ENCODE measurements at places on chromosomes 7 and 10.

DNA sequence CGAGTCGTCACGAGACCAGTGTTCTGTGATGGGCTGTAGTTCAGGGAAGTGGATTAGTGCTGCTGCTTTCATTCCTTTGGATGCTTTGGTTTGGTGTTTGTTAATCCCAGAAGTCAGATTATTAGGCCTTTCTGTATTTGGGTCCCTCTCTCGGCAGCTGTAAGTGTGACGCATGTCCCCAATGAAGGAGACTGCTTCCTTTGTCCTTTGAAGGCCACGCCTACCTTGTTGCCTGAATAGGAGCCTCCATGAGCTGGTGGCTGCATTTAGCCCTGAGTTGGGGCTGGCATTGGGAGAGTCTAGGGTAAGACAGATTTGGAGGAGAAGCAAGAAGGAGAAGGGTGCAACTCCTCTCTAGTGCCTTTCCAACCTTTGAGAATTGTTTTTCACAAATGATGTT is 34.5 kb downstream of the DOCK1 start:
- DNase-seq = no peak

DNA sequence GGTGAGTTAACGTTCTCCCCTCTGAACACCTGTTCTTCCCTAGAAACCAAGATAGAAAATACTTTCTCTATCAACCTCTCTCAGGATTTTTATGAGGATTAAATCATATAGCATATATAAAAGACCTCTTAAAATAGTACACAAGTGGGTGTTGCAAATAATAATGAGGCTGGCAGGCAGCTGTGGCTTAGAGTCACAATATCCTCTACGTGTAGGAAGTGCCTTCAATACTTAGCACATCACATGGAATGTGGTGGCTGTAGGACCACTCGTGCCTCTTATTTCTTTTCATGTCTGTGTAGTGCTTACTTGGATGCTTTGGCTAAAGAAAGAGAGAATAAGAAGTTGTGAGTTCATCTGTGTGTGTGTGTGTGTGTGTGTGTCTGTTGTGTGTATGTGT is 96.3 kb downstream of the PRLHR start:
- no peak for DNase-seq

DNA sequence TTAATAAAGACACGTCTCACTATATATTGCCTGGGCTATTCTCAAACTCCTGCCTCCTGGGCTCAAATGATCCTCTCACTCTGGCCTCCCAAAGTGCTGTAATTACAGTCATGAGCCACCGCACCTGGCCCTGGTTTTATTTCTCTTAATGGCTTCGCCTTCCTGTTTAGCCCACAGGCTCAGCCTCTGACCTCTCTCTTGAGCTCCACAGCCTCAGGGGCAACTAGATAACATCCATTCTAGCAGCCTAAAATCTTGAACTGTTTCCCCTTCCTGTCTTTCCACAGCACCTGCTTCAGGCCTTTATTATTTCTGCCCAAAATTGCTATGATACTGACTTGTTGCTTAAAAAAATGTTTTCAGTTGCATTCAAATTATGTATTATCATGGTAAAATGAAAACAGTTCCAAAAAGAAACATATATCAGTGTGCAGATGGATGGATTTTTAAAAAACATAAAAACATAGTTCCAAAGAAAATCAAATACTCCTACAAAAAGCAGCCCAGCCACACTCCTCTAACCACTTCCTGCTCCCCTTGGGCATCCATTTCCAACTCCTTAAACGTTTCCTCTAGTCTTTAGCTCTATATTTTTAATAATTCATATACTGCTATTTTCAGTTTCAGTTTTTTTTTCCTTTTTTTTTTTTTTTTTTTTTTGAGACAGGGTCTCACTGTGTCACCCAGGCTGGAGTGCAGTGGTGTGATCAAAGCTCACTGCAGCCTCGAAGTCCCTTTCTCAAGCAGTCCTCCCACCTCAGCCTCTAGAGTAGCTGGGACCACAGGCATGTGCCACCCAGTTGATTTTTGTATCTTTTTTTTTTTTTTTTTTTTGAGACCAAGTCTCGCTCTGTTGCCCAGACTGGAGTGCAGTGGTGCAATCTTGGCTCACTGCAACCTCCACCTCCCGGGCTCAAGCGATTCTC is 5.1 kb upstream of the BAZ1B start:
- DNase-seq = no peak

- no peak for DNase-seq
Observed at GRCh38 chr7:47100817-47101435, 481.0 kb downstream of the TNS3 start.

GRCh38 chr7:128174386-128174785 is 66.7 kb upstream of the LEP start:
- no peak for DNase-seq

DNA sequence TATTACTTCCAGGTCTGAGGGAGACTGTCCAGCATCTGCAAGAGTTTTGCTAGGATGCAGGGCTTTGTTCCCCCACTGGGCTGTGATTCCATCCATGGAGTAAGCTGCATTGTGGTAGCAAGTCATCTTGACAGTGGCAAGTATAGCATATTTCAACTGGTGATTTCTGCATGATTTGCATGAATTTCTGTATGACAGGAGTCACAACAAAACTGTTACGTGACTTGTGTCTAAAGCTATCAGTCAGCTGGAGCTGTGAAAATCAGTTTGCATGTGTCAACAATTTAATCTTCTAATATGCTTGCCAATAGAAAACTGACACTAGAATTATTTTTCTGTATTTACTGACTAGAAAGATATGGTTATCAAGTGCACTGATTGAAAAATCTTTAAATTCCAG is 344.3 kb downstream of the AUTS2 start:
- no peak for DNase-seq

- DNase-seq = no peak
Observed at GRCh38 chr10:86073199-86073977, 293.2 kb downstream of the GRID1 start.

- DNase-seq = peak; percentile 3
Observed at GRCh38 chr10:5142199-5142598, 42.8 kb downstream of the AKR1C8 start.

DNA sequence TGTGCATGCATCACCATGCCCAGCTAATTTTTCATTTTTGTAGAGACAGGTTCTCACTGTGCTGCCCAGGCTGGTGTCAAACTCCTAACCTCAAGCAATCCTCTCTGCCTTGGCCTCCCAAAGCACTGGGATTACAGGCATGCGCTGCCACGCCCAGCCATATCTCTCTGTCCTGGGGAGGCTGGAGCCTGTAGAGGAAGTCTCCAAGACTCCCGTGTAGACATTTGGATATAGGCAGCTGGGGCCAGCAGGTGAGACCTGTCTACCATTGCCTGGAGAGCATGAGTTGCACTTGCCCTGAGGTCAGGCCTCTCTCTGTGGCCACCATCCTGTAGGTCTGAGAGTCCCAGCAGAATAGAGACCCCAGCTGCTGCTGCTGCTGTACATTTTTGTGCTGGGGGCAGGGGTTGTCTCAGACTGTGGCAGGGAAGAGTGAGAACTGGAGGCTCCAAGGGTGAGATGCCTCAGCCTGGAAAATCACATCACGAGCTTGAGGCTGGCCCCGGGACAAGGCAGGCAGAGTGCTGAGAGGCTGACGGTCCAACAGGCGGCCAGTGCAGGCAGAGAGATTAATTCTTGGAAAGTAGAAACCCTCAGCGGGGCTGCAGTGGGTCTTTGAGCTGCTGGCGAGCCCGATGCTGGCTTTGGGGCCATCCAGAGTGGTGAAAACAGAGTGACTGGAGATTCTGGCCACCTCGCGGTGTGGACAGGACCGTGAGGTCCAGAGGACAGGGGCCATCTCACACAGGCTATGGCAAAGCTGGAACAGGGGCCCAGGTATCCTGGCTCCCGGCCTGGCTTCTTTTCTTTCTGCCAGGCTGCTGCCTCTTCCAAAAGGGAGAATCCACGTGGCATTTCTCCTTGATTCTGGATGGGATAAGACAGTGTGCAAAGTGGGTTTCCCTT is 60.9 kb downstream of the TMEM270 start:
- no peak for DNase-seq

DNA sequence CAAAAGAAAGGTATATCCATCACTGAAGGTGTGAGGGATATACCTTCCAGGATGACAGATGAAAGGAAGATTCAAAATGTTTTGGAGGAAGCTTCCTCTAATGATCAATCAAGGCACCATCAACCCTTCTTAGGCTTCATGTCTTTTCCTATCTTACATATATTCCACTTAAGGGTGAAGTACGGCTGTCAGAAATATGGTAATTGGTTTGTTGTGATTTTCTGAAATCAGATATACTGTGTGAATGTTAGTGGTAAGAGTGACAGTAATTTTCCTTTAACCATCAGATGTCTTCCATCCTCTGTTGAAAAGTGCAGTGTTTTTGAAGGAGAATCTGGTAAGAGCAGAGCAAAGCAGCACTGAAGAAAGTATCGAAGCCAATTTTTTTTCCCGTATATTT is 2.8 kb upstream of the MRPS33 start:
- no peak for DNase-seq

GRCh38 chr7:37977243-37977642 is 56.8 kb downstream of the EPDR1 start:
- no peak for DNase-seq

DNA sequence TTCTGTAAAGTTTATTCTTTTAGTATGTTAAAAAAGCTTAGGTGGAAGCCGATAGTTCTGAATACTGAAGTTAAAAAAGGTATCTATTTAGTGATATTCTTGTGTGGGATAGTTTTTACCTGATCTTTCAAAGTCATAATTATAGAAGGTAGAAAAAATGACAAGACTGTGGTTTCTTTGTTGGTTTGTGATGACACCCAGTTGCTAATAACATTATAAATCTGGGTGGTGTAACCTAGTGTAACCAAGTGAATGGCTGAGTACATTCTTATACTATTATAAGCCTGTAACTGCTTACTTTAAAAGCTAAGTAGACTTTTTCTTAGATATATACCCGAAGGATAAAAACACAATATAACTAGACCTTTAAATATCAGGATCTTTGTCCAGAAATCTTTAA is 2.3 kb downstream of the CDK13 start:
- DNase-seq = no peak

All from retina (tissue), 1 donor.